ENCODE measurements at places on chromosomes 1 and 21.

GRCh38 chr1:74703386-74704182 lies 29.3 kb downstream of the CRYZ start:
- DNase-seq, result no peak

DNA sequence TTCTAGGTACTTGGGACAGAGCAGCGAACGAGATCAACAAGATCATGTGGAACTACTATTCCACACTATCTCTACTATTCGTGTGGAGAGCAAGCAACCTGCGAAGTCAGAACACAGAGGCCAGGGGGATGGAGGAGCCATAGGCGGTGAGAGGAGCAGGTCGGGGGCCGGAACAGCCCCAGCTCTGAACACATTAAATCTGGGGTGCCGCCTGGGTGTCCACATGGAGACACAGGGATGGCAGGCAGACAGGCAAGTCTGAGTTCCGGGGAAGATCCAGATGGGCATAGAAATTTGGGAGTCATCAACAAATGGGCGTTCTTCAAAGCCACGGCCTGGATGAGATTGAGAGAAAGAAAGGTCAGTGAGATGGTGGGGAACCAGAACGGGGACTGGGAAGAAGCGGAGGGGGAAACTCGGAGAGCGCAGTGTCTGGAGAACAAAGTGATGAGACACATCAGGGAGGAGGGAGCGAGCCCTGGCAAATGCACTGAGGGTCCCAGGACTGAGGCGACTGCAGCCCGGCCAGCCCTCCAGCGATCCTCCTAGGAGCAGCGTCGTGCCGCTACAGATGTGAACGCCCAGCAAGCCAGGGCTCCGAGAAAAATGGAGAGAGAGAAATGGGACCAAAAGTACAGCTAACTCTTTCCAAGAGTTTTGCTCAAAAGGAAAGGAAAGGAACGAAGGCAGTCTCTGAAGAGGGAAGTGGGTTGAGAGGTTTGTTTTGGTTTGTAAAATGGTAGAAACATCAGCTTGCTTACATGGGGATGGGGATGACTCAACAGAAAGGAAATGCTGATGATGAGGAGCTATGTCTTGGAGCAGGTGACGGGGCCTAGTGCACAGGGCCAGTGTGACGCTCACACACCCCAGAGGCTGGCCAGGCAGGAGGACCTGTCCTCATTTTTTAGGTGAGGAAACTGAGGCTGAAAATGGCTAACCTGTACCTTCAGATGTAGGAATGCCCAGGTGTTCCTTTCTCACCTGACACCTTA lies 84.5 kb downstream of the GLIS1 start:
- DNase-seq, result no peak

GRCh38 chr1:167922611-167923074 lies 8.7 kb upstream of the ADCY10 start:
- DNase-seq, result no peak

DNA sequence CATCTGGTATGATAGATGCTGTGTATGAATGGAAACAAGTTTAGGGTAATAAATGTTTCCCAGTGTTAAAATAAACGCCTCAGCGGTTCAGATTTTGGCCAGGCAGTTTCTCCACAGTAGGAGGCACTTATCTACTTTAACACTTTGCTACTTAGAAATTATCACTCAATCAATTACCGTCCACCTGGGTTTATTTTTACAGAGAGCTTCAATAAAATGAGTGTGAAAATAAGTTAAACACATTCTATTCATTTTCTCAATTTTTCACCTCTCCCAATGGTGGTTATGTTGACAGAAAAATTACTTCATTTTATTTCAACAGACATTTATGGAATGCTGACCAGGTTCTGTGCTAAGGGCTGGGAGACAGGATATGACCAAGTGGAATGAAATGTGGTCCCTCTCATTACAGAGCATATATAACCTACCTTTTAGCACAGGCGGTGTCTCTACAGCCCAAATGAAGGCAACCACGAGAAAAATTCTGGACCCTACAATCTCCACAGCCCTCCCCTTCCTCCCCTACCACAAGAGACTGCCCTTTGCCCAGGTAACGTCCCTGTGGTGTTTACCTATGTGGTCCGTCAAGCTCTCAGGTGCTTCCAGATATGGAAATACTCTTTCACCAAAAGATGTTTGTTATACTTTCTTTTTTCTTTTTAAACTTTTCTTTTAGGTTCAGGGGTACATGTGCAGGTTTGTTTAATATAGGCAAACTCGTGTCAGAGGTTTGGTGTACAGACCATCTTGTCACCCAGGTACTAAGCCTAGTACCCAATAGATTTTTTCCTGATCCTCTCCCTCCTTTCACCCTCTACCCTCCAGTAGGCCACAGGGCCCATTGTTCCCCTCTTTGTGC lies 105.5 kb downstream of the HLCS start:
- DNase-seq, result no peak

DNA sequence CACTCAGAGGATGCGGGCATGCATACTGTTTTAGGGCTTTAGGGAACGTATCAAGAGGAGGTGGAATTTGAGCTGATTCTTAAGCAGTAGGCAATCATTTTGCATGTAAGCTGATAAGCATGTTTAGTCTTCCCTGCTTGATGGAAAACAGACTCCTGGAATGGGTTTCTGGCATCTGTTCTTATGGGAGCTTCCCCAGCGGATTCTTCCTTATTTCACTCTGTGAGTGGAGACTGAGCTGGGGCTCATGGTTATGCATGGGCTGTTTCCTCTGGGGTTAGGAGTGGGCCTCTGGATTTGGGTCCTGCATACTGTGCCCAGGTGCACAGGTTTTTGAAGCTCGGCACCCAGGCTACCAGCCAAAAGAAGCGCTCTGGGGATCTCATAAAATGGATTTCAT lies 93.4 kb downstream of the DIRAS3 start:
- DNase-seq, result no peak

GRCh38 chr1:89701746-89702241 lies 68.9 kb downstream of the LRRC8C start:
- no peak for DNase-seq

Measured in anterior cingulate cortex (tissue), 58 donors.